ENCODE measurements at places on chromosomes 5 and 9. TPM values are rescaled to one million over a fixed set of nuclear protein-coding genes. Genes with fewer than 3 reads are reported as not detected.

- H3K27ac ChIP-seq, result no peak overlapping the region
- peaks cover 2% of the 10 kb centered on the region for H3K36me3 ChIP-seq
- H3K4me1 ChIP-seq, result peaks cover 5% of the 10 kb centered on the region
- no peaks in the 10 kb centered on the region for H3K27me3 ChIP-seq
- H3K4me3 ChIP-seq, result no peak overlapping the region
- DNase-seq, result no peak
Observed at GRCh38 chr9:89470224-89470839, 27.6 kb downstream of the SEMA4D start.

- no peak for DNase-seq
- H3K4me1 ChIP-seq, result no peaks in the 10 kb centered on the region
- peaks cover 22% of the 10 kb centered on the region for H3K27me3 ChIP-seq
- no peak overlapping the region for H3K4me3 ChIP-seq
- no peaks in the 10 kb centered on the region for H3K36me3 ChIP-seq
Observed at GRCh38 chr9:23830929-23831730, 5.1 kb upstream of the ELAVL2 start.

DNA sequence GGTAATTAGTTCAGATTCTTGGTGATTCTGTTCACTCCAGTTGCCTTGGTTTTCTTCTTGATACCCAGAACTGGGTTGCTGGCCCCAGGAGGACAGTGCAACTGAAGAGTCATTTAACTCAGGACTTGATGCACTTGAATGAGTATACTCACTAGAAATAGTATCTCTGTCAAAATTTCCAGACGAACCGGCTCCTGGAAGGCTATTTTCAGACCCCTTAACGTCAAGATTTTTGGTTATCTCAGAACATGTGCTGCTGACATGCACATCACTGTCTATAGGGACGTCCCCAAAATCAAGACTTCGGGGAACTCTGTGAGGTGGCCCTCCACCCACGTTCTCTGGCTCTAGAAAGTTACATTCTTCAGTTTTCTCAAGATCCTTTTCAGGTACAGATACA lies 56.7 kb upstream of the PCA3 start:
- H3K27me3 ChIP-seq, result peaks cover 3% of the 10 kb centered on the region
- no peak for DNase-seq
- no peak overlapping the region for H3K27ac ChIP-seq
- H3K4me3 ChIP-seq, result no peak overlapping the region
- H3K4me1 ChIP-seq, result peaks cover 8% of the 10 kb centered on the region

Gene IFNA21
- not detected for polyA plus RNA-seq

Gene PCDHGB6
- polyA plus RNA-seq, result 6.0 TPM
